ENCODE measurements at places on chromosomes 4 and X. TPM values are rescaled to one million over a fixed set of nuclear protein-coding genes. Genes with fewer than 3 reads are reported as not detected.
A peak's percentile ranks its signal among the peaks of the same experiment; 100 is the strongest.

GRCh38 chrX:119541188-119541587 is 24.0 kb downstream of the STEEP1 start:
- no peak for DNase-seq

Gene HAUS7
- polyA plus RNA-seq = 25.9 TPM

Gene EVC2
- 8.6 TPM for polyA plus RNA-seq

Gene ITGB1BP2
- polyA plus RNA-seq = 1.2 TPM

DNA sequence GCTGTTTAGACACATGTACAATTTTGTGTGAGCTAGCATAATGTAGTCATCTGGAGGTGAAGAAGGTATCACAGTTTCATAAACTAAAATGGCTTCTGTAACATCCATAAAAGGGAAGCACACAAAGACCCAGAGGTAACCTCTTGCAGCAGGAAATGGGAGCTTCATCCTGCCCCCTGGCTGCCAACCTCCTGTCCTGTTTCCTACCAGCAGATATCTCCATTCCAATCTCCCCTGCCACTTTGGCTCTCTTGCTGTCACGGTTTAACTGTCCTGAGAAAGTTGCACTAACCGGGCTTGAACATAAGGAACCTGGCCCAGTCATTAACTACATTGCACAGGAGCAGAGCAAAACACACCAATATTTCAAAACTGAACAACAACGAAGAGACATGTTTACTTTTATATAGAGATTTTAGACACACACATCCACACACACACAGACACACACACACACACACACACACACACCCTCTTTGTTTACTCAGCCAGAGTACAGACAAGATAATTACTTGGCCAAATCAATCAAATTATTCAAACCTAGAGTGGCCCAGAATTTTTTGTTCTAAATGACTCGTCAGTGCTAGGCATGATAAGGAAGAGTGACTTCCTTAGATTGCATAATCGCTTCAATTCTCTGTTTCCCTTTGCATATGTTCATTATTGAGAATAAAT is 24.2 kb downstream of the MID2 start:
- DNase-seq = no peak

Gene MAGEB10
- not detected for polyA plus RNA-seq

Gene GUF1
- polyA plus RNA-seq = 30.0 TPM

Gene ATP1B4
- polyA plus RNA-seq = not detected

DNA sequence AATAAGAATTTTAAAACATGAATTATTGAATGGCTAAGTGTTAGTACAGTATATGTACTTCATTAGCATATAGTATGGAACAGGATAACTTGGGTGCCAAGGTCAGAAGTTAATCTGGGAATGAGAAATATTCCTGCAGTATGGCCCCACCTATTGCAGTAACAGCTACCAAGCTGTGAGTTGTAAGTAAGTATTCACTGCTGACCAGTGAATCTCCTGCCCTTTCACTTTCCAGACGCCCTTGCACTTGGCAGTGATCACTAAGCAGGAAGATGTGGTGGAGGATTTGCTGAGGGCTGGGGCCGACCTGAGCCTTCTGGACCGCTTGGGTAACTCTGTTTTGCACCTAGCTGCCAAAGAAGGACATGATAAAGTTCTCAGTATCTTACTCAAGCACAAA is 105.1 kb downstream of the NFKB1 start:
- no peak for DNase-seq

DNA sequence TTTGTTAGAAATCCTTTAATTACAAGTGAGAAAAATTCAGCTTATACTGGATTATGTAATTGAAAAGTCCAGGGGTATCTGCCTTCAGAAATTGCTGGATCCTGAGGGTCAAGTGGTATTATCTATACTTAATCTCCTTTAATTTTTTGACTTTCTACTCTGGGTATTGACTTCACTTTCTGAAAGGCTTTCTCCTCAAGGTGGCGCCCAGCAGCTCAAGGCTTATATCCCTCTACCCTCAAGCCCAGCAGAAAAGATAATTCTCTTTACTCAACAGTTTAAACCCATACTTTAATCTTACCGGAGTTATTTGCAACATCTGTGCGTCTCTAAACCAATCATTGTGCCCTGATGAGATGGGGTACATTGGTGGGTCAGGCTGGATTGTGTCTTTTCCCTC is 129.5 kb downstream of the LARP7 start:
- DNase-seq = no peak

Gene ELMOD2
- polyA plus RNA-seq = 49.8 TPM

- no peak for DNase-seq
Observed at GRCh38 chr4:32031026-32031425, 1310.9 kb downstream of the PCDH7 start.

DNA sequence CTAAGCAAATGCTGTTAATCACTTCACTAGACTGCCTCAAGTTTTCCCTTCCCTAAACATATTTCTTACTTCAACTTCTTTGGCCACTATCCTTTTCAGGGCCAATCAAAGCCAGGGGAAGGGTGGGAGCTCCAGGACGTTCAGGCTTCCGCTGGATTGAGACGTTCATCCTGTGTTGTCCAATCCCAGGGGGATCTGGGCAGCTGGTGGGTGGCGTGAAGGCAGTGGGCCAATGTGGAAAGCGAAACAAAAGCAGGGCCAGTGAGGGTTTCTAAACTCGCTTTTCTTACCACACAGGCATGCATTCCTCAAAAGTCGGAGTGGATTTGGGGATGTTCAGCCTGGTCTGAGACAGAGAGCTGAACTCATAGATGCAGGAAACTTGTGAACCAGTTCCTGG is 7.6 kb downstream of the CXCL13 start:
- DNase-seq = no peak

Gene CENPVL1
- polyA plus RNA-seq = 0.23 TPM

GRCh38 chrX:131225078-131225477 is 64.0 kb downstream of the IGSF1 start:
- no peak for DNase-seq

DNA sequence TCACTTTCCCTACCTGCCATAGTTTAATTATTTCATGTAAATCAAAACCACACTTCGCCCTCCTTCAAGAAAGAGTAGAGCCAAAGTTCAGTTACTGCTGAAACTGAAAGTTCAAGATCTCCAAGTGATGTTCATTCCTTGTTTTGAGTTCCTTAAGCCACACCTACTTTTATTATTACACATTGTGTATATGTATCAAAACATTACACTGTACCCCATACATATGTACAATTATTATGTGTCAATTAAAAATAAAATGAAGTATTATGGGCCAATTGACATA is 892.3 kb upstream of the NDST4 start:
- DNase-seq = no peak

Gene TREX2
- polyA plus RNA-seq = 0.37 TPM

- no peak for DNase-seq
Observed at GRCh38 chrX:68724531-68725020, 77.1 kb downstream of the STARD8 start.

Gene HSFX1
- polyA plus RNA-seq = 2.2 TPM

Gene CT45A5
- polyA plus RNA-seq = not detected

Gene SERPINA7
- polyA plus RNA-seq = 0.22 TPM

GRCh38 chr4:1475277-1476139 is 69.3 kb upstream of the NKX1-1 start:
- DNase-seq = no peak

GRCh38 chrX:68398291-68398690 is 35.0 kb downstream of the OPHN1 start:
- no peak for DNase-seq

Gene CYBB
- 7.3 TPM for polyA plus RNA-seq

Gene DGAT2L6
- polyA plus RNA-seq = not detected

GRCh38 chr4:163566257-163566796 is 71.8 kb downstream of the TMA16 start:
- no peak for DNase-seq

Gene TEX13C
- not detected for polyA plus RNA-seq

DNA sequence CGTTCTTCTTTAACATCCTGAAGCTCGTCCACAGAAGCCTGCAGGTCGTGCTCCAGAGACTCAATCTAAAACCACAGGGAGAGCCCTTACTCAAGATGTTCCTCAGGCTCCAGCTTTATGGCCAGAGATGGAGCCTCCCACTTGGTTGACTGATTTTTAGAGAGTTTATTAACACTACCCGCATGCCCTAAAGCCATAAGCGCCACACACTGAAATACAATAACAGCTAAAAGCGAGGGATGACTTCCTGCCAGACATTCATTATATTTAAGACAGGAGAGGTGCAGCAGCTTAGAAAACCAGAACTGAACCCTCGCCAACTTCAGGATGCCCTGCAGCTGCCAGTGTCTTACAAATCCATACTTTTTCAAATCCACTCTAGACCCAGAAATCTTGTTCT is 42.0 kb downstream of the SOD3 start:
- no peak for DNase-seq

DNA sequence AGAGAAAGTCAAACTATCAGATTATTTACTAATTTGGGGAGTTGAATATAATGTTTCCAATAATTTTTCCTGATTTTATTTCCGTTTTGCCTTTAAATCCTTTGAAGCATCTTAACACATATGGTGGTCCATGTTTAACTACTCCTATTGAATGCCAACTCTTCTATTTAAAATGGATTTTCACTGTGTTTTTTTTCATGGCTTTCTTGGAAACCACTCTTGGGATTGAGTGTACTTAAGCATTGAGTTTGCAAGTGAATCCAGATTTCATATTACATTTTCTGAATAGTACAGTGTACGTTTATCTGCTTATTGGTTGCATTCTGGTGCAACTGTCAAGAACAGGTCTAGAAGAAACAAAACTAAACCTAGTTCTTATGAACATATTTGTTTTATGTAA is 45.6 kb downstream of the RAPGEF2 start:
- no peak for DNase-seq

- peak; percentile 75 for DNase-seq
Observed at GRCh38 chr4:76067652-76068286, 6.7 kb upstream of the ART3 start.

DNA sequence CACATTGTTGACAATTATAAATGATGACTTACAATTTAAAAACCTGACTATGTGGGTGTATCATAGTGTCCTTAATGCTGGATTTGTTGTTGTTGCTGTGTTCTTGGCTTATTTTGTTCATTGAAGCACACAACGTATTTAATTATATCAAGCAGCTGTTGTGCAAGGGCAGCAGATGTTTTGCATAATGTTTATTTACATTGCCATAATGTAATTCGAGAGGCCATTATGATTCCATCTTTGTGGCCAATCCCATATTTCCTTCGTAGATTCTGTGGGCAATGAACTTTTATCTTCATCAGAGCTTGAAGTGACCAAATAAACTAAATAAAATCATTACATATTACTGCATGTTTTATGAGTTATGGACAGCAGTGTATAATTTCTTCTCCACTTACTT is 422.6 kb upstream of the GALNTL6 start:
- peak; percentile 4 for DNase-seq

DNA sequence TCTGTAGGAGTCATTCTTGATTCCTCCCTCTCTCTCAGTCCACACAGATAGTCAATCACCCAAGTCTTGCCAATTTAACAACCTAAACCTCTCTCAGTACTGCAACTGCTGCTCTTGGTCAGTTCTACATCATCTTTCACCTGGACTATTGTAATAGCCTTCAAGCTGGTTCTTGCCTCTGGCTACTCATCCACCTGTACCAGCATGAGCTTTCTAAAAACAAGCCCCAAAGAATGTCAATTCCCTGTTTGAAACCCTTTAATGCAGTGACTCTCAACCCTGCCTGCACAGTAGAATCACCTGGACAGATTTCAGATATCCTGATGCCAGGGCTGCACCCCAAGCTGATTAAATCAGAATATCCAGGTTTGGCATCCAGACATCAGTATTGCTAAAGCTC is 48.3 kb downstream of the VGLL1 start:
- no peak for DNase-seq

- DNase-seq = no peak
Observed at GRCh38 chr4:126742048-126742447, 890.7 kb upstream of the INTU start.

GRCh38 chr4:10011885-10012284 is 9.4 kb downstream of the SLC2A9 start:
- no peak for DNase-seq

DNA sequence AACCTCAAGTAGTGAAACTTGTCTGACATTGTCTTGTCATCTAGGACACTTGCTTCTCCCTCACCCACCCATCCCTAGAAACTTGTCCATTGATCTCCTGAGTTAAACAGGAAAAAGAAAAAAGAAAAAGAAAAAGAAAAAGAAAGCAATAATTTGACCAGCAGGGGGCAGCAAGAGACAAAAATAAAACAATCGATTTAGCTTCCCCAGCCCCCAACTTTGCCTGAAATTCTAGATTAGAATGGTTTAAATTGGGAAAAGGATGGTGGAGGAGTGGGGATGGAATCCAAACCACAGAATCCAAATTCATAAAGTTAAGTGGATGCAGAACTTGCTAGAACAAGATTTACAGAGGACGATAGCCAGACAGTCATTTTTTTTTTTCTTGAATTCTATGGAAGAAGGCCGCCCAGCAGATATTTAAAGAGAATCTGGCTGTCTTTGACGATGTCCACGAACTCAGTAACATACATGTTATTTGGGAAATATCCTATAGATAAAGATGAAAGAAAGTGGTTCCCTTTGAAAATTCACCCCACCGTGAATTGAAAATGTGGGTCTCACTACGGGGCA is 282.9 kb downstream of the USP46 start:
- peak; percentile 51 for DNase-seq

GRCh38 chr4:53573696-53574095 is 17.6 kb downstream of the LNX1 start:
- DNase-seq = no peak

DNA sequence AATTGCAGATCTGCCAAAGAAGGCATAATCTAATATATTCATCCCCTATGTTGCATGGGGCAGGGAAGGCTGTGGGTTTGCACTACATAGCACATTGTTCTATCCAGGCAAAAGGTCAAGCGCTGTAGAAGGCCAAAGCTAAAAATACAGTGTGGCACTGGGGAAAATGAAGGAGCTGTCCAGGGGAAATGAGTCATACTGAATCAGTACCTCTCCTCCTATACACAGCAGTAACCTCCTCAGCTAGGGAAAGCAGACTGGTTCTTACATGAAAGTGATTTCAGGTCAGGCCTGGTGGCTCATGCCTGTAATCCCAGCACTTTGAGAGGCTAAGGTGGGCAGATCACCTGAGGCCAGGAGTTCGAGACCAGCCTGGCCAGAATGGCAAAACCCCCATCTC is 31.0 kb upstream of the SLC25A4 start:
- no peak for DNase-seq

Gene PNPLA4
- polyA plus RNA-seq = 31.9 TPM

GRCh38 chr4:139834226-139834662 is 168.6 kb downstream of the MGST2 start:
- DNase-seq = no peak

DNA sequence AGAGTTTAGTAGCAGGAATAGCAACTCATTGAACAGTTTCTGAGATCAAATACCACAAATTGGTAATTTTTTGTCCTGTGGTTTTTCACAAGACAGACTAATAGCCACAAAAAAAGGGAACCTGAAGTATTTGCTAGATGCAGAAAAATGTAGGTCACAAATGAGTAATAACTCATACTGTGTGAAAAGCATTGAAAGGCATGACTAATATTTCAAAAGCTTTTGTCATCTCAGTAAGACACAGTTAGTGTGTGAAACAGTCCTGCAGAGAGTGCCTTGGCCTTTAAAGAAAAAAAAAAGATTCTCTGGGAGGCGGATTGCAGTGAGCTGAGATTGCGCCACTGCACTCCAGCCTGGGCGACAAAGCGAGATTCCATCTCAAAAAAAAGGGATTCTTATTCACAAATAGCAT is 31.4 kb upstream of the SLC25A31 start:
- DNase-seq = no peak
